ENCODE measurements at places on chromosomes 7 and 10.

DNA sequence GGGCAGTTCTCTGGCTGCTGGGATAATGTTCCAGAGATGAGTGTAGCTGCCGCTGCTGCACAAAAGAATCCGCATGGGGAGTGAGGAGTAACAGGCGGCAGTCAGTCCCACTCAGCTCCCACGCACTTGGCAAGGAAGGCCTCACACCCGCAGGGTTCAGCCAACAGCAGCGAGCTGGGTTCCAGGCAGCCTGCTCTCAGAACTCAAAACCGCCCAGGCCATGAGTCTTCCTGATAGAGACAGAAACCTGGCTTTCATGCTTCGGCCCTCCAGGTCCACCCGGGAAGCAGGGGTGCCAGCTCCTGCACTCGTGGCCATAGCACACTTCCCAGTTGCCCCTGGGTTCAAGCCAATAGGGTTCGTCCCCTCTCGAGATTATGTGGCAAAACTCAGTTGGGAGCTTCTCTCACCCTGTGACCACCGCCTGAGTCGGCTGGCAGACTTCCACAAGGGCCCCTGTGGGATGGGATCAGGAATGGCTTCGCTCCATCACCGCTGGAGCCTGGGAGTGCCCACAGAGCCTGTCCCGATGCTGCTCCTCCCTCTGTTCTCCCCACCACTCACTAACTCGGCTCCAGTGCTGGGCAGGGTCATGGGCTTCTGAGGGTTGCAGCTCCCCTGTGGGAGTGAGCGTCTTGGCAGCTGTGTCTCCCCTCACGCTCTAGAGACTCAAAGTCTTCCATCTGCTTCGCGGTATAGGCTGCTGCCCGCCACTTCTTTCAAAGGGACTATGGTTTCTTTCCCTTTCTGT is 20.6 kb downstream of the CLRN3 start:
- DNase-seq = no peak

DNA sequence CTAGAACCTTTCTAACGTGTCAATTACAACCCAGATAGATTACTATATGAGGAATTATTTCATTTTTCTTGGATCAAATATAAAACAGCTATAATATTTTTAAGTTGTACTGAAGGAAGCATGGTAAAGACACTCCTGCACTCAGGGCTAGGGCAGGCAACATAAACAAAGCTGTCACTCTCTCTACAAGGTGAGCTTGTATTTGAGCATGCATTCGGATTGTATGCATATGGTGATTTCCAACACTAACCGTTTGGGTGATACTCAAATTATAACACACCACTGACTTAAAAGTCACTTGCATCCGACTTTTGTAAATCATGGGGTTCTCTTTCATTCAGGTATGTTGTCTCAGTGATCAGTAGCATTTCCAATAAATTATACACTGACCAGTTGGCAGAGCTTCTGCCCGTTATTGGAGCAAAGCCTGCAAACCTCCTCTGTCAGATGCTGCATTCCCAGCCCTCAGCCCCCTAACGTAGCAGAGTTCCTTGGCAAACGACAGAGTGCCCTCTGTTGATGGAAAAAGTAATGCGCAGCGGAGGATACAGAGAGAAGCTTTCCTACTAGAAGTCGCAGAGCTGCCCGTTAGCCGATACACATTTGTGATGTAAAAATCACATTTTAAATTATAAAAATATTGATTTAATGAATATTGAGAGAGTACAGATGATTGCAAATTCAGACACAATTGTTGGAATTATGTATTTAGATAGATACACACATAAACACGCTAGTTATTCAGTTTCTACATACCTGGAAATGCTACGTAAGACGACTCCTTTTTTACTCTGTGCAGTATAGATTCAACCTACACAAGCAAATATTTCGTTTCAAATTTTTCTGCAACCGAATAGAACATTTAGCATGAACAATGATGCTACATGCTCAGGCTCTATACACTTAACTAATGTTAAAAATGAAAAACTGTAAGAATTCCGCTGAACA is 173.9 kb upstream of the SP4 start:
- DNase-seq = peak; percentile 9

GRCh38 chr7:151792086-151792485 is 84.8 kb downstream of the PRKAG2 start:
- DNase-seq = no peak

- DNase-seq = no peak
Observed at GRCh38 chr10:33698033-33698432, 363.6 kb upstream of the NRP1 start.

DNA sequence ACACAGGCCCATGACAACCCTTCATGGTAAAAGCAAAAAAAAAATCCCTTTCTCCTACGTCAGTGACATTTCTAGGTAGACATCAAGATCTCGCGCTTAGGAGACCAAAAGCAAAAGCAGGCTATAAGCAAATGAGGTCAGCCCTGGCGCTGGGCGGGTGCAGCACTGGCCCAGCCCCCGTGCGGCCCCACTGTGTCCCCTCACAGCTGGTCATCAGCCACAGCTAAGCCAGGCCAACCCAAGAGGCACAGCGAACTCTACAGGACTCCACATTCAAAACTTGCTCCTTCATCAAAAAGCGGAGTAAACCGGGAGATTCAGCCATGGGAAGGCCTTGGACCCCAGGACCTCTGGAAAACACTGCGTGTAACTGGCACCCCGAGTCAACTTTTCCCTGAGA is 113.7 kb downstream of the PTPRN2 start:
- DNase-seq = no peak

DNA sequence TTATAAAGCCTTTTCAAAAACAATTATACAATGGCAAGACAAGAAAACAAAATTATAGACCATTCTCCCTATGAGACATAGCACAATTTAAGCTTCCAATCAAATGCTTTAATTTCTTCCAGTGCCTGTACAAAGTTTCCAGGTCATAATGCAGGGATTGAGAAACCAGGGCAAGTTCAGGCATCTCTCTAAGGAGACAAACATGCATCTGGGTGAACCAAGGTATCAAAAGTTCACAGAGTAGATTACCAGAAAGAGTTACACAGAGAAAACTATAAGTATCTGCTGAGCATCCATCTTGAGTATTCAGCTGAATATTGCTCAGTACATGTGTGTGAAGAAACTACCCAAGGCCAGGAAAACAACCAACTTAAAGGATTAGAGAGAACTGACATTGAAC is 89.1 kb downstream of the COL28A1 start:
- DNase-seq = no peak

DNA sequence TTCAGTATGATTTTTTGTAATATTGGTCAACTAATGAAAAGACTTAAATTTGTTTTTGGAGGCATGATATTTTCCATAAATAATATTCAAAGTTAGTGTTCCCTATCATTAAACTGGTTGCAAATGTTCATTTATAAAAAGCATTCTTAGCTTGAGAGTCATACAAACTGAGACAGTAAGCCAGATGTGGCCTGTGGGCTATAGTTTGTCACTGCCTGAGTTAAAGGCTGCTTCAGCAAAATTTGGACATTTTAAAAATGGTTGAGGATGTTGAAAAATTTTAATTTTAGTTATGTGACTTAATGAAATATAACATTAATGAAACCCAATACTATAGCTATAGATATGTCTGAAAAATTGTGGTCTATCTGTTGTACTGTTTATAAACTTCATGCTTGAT is 180.2 kb upstream of the CACNA2D1 start:
- DNase-seq = no peak

GRCh38 chr10:9229702-9230244 is 1175.3 kb downstream of the GATA3 start:
- DNase-seq = no peak

- DNase-seq = no peak
Observed at GRCh38 chr7:134705716-134706115, 59.1 kb downstream of the BPGM start.

DNA sequence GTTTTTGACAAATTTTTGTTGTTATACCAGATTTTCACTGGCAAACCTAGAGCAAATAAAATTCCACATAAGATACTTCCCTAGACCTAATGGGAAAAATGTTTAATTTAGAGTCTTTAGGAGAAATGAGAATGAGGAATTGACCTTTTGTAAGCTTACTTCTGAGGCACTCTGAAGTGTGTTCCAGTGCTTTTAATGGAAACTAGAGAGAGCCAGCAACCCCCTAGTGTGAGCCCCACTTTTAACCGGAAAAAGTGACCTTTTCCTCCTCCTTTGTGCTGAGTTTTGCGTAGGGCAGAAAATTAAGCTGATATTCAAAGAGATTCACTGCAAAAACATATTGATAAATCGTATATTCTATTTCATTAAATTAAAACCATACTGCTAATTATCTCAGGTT is 5.2 kb downstream of the IKZF1 start:
- DNase-seq = no peak

- no peak for DNase-seq
Observed at GRCh38 chr7:35993113-35993512, 159.9 kb upstream of the EEPD1 start.

DNA sequence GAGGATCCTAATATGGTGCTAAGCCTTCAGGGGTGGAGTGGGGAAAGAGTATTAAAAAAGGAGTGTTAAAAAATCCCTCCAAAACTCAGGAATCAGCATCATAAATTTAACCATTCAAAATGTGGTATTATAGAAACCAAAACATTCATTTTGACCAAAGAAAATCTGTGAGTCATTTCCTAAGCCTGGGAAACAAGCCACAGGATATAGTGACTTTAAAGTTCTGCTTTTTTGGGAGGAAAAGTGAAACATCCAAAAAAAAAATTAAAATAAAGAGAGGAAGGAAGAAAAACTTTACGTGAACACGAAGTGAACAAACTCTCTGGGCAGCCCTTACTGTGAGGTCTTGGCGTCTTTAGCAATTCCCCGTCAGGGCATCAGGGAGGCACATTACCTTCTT is 74.0 kb upstream of the GSDME start:
- DNase-seq = no peak

GRCh38 chr7:135299235-135299634 is 65.6 kb downstream of the STRA8 start:
- no peak for DNase-seq

GRCh38 chr10:3074985-3075600 is 7.7 kb downstream of the PFKP start:
- no peak for DNase-seq

GRCh38 chr10:99612167-99612831 is 7.9 kb downstream of the SLC25A28 start:
- peak; percentile 17 for DNase-seq

DNA sequence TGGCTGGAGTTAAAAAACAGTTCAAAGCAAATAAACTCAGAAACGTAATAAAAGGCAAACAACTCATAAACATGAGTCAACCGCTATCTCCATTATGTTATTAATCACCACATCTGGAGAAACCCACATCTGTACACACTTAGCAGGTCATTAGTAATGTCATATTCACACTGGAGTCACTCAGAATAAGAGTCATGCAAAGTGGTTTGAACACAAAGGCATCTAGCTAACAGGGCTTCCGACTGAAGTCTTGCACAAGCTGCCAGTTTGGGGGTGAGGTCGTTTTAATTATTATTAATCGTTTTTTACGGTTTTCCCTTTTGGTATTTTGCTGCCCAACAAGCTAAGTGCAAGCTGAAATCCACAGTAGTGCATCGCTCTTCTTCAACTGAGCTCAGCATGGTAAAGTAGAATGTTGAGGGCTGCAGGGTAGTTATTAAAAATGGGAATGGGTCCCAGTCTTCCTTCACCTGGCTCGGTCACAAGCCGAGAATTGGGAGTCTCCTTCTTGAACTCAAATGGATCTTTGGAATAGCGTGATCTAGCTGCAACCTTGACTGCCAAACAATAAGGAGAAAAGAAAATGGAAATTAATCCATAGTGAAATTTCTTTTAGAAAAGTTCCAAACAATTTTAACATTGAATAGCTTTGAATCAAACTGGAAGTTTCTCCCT is 663.5 kb downstream of the KCNMA1 start:
- DNase-seq = no peak

DNA sequence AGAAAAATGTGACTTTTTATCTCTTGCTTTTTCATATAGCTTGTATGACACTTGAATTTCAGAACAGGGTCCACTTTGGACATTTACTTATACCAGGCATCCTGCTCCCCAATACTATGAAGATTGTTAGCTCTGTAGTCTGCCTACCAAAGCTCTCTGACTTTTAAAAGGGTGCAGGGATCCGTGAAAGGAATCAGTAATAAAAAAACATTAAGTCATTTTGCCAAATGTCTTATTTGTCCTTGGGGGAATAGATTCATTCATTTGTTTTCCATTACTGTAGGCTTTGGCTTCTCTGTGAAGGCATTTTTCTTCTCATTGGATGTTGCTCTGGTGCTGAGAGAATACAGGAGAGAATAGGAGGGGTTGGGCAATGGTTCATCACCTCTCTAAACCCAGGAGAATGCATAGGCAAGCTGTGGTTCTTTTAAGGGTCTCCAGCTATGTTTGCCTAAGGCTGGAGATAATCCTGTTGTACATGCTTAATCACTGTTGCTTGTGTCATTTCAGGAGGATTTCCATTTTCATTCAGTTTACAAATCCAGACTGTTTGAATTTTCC is 103.5 kb downstream of the SRI start:
- DNase-seq = no peak

DNA sequence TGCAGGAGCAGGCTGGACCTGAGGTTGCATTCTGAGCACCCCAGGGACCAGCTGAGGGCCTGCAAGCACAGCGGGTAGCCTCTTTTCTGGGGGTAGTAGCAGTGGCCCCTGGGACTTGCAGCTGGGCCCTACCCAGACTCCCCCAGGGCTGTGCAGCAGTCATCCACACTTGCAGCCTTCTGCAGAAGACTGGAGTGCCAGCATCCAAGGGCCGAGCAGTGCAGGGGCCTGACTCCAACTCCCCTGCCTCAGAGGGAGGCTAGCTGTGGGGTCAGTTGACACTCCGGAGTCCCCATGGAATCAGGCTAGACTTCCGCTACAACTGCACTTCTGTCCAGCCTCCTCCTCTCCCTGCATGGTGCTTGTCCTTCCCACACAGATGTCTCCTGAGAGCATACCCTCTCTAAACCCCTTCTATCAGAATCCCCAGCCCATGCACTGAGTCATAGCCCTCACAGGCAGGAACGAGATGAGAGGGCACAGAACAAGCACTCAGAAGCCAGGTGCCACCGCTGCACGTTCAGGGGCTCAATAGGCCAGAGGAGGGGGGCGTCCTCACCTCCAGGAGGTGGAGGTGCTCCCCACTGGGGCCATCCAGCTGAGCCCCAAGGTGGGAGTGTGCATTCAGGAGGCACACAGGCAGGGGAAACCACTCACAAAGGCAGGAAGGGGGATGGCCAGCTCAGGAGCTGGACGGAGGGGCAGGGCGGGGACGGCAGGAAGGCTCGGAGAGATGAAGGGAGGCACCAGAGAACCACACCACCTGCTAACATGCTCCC is 7.5 kb downstream of the RASGEF1A start:
- no peak for DNase-seq

DNA sequence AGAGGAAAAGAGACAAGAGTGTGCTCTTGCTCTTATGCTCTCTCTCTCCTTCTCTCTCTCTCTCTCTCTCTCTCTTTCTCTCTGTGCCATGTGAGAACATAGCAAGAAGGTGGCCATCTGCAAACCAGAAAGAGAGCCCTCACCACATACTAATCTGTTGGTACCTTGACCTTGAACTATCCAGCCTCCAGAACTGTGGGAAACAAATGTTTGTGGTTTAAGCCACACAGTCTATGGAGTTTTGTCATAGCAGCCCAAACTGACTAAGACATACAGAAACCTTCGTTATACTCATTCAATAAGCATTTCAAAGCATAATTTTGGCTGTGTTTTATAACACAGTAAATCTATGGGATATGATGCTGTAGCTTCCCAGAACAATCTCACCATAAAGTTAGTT is 56.4 kb upstream of the PLPP4 start:
- DNase-seq = no peak

Data from smooth muscle cell of the brain vasculature (primary cell).